Myometrial cell (primary cell): ENCODE measurements at places on chromosomes 6 and 20. TPM values are rescaled to one million over a fixed set of nuclear protein-coding genes. Genes with fewer than 3 reads are reported as not detected.

Gene ENPP3
- under 0.01 TPM in 2 replicates for total RNA-seq

Gene BMP2
- 0.53 and 1.2 TPM in 2 replicates for total RNA-seq

Gene HLA-F
- total RNA-seq = 4.6 and 12.6 TPM in 2 replicates

Gene CDC40
- 19.3 and 20.7 TPM in 2 replicates for total RNA-seq

Gene TUBB2B
- 8.0 and 11.0 TPM in 2 replicates for total RNA-seq
